ENCODE measurements at places on chromosomes 3 and 15.
A peak's percentile ranks its signal among the peaks of the same experiment; 100 is the strongest.

- DNase-seq = no peak
These were observed 7.6 kb downstream of the MAN2A2 start for GRCh38 chr15:90910441-90911301.

- DNase-seq = no peak
These were observed 26.7 kb downstream of the ISL2 start for GRCh38 chr15:76363251-76363650.

- no peak for DNase-seq
These were observed 2.7 kb upstream of the C2CD4A start for GRCh38 chr15:62063825-62064635.

DNA sequence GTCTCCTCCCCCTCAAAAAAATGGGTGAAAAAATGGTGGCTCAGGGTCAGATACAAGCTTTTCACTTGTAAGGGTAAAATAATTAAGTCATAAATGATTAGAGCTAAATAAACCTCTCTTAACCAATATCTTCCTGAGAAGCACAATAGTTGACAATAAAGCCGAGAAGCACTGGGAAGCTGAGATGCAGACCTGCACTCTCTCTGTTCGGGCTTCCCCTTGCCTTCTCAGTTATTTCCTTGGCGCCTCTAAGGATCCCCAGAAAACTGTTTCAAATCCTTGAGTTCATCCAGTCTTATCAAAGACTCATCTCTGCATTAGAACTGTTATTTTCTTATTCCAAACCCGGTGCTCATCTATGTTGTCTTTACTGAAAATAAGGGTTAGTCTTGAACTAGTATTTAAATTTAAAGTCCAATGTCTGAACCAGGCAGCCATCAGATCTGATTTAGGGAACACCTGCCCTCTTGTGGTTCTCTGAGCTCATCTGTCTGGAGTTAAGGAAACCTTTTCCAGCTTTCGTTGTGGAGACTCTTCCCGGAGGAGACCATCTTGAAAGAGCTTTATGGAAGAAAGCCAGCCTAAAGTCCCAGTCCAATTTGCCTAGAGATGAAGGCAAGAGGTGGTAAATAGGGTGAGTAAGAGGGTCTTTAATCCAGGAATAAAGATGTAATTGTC lies 256.4 kb upstream of the MCTP2 start:
- DNase-seq = no peak

DNA sequence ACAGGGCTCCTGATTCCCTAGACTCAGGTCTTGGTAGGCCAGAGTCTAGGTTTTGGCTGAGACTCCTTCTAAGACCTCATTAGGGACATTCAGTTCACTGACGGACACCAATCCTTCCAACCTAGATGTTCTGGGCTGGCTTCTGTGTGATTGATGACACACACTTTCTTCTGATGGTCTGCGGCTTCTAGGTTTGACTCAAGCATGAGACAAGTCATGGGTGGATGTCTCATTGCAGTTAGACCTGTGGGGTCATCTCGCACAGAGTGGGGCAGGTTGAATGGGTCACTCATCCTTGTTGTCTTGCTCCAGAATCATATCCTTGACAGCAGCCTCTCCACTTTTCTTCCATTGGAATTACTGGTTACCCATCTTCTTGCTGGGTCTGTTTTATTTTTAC lies 35.8 kb downstream of the ARNT2 start:
- no peak for DNase-seq

DNA sequence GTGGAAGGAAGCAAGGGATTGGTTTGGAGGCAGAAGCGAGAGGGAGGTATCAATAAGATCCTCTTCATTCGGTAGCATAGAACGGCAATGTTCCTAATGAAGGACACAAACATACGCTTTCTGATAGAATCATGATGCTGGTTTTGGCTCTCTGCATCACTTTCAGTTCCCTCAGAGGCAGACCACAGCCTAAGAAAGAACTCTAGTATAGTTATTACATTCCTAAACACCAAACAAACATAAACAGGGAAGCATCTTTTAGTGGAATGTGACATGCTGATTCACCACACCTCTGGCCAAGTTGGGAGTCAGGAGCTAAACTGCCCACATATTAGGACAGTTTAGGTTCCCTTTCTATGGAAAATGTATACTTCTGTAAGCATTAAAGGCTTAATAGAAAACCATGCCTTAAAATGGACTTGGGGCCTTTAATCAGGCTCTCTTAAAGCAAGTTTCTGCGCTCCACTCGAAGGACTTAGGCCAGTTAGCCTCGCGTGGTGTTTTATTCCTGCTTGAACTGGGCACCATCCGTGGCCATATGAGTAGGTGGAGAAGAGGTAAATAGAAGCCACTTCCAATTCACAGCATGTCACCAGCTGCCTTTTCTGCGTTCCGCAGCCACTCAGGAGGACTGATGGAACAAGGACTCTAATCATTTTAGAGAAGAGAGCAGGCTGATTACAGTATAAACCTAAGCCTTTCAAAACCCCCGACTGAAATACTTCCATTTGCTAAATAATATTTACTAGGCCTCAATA lies 53.7 kb downstream of the CD47 start:
- peak; percentile 21 for DNase-seq

GRCh38 chr15:101397521-101398003 lies 91.9 kb downstream of the PCSK6 start:
- no peak for DNase-seq

GRCh38 chr3:126954141-126954842 lies 28.6 kb upstream of the PLXNA1 start:
- peak; percentile 44 for DNase-seq

DNA sequence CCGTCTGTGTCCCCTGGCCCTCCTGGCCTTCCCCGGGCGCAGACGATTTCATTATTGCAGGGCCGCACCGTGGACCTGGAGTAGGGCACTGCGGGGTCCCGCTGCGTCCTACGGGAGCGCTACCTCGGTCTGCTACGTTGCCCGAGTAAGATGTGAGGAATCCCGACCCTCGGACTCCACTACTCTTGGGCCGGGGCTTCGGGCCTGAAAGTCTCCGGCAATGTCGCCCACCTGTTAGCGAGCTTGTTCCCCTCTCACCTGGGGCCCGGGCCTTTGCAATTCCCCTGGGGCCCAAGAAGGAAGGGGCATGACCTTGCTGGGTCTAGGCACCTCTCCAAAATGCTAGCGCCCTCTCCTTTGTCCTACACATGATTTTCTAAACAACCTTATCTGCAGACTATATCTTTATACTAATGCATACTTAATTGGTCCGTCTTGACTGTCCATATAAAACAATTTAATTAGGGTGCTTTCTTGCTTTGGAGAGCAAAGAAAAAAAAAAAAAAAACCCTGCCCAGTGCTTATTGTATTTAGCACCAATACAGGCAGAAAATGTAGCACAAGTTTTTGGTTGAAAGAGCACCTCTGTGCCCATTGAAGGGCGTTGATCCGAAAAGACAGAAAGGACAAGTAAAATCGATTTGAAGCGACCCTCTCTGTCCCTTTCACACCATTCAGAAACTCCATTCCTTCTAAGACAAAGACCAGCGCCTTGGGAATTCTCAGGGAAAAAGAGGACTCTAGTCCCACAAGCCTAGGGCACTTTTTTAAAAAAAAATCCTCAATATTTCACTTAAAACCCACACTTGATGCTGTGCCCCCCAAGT lies 7.0 kb upstream of the NR2F2 start:
- DNase-seq = no peak

DNA sequence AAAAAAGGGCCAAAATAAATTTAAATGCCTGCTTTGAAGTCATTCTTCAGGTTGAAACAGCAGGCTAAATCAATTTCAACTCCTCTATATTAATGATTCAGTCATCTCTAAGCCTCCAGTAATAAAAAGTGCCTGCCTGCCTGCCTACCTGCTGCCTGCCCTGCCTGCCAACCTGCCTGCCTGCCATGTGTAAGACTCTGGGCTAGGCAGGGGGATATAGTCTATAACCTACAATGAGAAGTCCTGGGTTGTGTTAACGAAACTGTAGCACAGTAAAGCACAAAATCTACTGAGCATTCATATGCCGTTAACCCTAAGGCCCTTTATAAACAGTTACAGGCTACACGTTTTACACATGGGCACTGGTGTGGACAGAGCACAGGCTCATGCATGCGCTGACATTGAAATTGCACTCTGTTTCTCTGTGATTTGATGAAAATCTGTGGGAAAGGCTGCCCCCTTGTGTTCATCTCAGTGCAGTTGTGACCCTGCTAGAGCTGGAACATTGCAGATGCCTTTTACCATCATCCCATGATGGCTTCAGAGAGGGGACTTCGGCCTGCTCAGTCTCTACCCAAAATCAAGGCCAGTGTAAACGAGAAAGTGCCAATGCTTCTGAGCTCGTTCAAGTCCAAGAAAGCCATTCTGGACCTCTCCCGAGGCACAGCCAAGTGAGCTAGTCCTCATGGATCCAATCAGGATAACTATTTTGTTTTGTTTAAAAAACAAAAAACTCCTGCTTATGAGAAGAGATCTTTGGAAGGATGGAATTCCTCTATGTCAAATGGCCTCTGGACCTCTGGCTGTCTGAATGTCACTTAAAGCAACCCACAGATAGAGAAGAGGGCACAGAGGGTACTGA lies 64.6 kb downstream of the EFL1 start:
- peak; percentile 75 for DNase-seq

- no peak for DNase-seq
These were observed 80.9 kb downstream of the PRICKLE2 start for GRCh38 chr3:64144241-64144900.

- no peak for DNase-seq
These were observed 29.6 kb downstream of the FGF7 start for GRCh38 chr15:49452595-49452994.

- no peak for DNase-seq
These were observed 9.3 kb downstream of the WWTR1 start for GRCh38 chr3:149648525-149648924.

DNA sequence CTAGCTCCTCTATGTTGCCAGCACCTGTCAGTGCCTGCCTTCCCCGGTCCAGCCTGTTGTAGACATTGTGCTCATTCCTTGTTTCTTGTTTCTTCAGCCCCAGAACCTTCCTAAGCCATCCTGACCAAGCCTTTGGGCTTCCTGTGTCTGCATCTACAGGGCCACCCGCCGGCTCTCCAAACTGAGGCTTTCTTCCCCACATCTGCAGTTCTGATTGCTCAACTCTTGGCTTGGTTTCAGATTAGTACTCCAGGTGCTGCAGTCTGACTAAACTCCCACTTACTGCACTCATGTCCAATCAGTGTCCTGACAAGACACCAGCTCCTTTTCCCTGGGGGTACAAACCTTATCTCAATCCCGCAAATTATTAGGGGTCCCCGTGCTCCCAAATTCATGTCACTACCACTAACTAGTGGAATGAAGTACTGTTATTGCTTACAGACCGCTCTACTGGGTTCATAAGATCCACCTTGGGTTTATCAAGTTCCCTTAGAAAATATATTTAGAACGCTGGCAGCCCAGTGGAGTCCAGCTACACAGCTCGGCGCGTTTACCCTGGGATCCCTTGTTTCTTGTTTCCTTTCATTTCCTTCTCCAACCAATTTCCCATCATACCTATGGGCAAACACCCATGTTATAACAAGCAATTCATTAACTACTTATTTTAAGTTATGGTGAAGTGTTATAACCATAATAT lies 114.2 kb upstream of the TJP1 start:
- DNase-seq = no peak

- DNase-seq = no peak
These were observed at the start of gene FAM107A for GRCh38 chr3:58577269-58577821. FAM107A (minus strand) TSS chr3:58577391; CDS start chr3:58569860, 7,531 bp downstream.

DNA sequence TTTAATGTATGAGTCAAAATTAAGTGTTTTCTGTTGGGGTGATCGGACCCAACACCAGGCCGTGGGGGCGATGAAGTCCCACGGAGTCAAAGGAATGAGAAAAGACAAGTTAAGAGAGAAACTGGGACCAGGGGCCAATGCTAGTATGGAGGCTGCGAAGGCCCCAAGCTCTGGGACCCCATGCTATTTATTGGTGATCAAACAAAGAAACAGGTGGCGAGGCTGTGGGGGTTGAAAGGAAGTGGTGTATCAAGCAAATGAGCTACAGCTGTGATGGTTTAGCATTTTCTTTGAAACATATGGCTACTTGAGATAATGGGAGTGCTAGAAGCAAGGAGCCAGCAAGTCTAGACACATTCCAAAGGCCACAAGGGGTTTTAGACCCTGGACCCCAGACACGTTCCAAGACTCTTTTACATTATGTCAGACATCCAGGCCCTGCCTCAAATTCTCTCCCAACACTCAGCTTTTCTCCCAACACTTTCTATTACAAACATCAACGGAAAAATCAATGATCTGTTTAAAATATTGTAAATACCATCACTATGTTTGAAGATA lies 56.0 kb upstream of the SNRPN start:
- no peak for DNase-seq

GRCh38 chr3:176174060-176174459 lies 1023.2 kb downstream of the TBL1XR1 start:
- DNase-seq = no peak

DNA sequence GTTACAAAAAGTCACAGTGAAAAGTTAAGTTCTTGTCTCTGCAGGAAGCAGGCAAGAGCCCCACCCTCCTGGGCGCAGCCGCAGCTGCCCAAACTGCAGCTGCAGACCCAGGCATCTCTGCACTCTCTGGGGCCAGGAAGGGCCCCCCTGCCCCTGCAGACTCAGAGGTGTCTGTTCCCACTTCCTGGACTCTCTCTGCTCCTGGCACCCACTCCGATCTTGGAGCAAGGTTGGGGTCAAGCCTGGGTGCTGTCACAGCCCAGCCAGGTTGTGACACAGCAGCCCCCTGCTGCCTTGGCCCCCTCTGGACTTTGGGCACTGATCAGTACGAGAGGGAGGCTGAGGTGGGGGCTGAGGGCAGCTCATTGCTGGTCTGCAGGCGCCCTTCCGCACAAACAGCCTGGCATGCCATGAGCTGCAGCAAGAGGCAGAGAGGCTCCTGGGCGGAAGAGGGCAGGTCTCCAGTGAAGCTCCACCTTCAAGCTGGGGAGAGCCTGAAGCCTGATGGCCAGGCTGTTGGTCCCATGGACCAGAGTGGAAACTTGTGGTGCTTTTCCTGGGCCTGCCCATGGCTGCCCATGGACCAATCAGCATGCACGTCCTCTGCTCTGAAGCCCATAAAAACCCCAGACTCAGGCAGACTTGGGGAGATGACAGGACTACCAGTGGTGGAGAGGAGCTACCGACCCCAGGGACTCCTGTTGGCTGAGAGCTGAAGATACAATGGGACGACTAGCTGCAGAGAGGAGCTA lies 42.9 kb upstream of the LRRFIP2 start:
- DNase-seq = no peak

GRCh38 chr15:73773428-73773827 lies 20.3 kb upstream of the INSYN1 start:
- no peak for DNase-seq

- no peak for DNase-seq
These were observed 331.0 kb upstream of the RGMA start for GRCh38 chr15:93420050-93420452.

GRCh38 chr15:99326235-99326634 lies 75.0 kb downstream of the LRRC28 start:
- DNase-seq = no peak

GRCh38 chr3:128835096-128835495 lies 44.3 kb upstream of the ACAD9 start:
- DNase-seq = no peak

GRCh38 chr3:71406972-71407810 lies 176.3 kb downstream of the FOXP1 start:
- no peak for DNase-seq

DNA sequence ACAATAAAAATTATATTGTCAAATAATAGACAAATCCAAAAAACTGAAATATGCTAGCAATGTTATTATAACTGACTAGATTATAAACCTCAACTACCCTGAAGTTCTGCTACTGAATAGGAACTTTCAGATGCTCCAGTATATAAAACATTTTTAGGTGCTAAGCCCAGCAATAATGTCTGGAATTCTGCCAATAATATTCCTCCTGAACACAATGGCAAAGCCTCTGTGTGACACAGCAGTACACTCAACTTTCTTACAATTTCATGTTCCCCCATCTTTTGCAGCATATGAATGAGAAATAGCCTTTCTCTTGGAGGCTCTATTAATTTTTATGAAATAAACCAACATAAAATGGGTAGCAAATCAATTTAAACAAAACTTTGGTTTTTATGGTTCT lies 29.5 kb downstream of the ATOSA start:
- no peak for DNase-seq

Data from GM12865 (cell line).